ENCODE measurements at places on chromosomes 3 and 15.

DNA sequence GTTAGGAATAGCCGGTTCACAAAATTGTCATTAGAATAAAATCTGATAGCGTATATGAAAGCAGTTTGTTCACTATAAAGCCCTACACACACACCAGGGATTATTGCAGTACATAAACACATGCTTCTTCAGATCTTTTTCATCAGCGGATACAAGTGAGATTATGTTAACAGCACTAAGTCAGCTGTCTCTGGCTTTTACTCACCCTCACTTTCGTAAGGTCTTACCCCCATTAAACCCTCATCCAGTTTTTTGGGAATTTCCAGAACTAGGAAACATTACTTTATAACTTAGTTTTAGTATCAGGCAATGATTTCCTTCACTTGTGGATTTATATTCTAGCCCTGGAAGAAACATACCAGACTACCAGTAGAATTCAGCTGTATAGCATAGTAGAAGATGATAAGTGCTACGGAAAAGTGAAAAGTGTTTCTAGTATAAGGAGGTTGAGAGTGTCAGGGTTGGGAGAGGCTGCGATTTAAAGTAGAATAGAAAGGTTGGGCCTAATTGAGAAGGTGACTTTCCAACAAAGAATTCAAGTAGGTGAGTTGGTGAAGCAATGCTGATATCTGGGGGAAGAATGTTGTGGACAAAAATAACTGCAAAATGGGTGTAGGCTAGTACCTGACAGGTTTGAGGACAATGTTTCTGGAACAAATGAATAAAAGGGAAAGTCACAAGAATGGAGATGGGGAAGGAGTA is 22.7 kb downstream of the TMEM207 start:
- no peak for DNase-seq

GRCh38 chr3:10140996-10141546 is 507 bp upstream of the VHL start:
- DNase-seq = no peak

- no peak for DNase-seq
Measured at GRCh38 chr15:83018436-83018835, 7.0 kb upstream of the C15orf40 start.

GRCh38 chr3:46884929-46885328 is 7.4 kb downstream of the PTH1R start:
- DNase-seq = no peak

DNA sequence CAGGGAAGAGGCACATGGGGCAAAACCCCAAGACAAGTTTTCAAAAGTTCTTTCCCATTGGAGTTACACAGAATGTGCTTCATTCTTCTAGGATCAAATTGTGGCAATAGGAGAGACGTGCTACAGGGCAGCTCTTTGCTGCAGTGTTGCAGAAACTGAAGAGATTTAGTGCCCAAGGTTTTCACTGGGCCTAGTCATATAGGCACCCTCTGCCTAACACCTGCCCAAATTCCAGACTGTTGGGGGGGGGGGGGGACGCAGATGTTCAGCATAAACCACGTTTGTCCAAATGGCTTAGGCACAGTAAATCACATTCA is 346.8 kb upstream of the ZNF717 start:
- no peak for DNase-seq

DNA sequence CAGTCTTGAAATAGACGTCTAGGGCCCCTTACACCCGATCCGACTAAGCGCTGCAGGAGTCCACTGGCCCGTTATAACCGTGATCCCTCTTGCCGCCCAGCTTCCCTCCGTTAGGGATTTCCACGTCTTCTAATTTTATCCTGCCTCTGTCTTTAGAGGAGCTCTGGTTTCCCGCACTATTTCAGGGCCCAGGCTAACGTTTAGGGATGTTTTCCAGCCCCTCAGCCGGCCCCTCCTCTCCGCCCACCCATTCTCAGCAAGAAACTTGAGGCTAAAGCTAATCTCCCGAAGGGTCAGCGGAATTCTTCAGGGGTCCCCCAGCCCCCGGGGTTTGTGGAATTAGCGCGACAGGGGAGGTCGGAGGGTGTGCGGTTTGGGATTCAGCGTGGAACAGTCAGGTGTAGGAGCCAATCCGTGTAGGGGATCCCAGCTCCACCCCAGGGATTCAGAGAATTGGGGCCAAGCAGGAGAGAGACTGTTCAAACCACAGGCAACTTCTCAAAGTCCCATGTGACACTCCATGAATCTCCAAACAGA is 1.6 kb downstream of the PTX3 start:
- no peak for DNase-seq

DNA sequence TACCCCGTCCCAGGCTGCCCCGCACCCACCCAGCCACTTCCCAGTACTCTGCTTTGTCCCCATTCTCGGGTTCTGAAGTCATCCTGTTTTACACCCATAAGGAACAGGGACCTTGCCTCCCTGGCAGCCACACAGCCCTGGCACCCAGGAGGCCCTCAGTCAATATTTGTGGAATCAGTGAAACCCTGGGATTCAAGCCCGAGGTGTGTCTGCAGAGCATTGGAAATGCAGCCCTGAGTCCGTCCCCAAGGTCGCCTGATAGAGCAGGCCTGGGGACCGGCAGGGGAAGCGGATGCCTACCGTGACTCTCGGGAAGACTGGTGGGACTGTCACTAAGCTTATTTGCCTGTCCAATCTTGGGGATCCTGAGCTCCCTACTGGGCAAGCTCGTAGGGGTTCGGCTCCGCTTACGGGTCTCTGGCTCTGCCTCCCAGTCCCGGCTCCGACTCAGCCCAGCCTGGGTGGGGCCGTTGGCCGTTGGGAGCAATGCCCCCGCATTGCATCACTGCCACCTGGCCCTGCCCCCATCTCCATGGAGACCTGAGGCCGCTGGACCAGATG is 64.4 kb upstream of the TAMM41 start:
- no peak for DNase-seq

DNA sequence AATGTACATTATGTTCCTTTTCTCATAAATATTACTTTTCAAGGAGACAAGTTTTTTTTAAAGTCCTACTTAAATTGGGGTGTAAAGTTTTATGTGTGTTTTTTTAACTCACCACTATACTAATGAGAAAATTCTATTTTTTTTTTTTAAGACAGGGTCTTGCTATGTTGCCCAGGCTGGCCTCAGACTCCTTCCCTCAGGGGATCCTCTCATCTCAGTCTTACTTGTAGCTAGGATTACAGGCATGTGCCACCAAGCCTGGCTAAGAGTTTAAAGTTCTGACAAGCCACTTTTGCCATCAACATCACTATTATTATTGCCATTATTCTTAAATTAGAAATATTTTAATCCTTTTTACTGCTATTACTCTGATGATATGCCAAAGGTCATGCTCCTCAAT is 7.7 kb downstream of the TSPAN3 start:
- DNase-seq = no peak

- no peak for DNase-seq
Measured at GRCh38 chr3:64431526-64432091, 206.3 kb upstream of the PRICKLE2 start.

DNA sequence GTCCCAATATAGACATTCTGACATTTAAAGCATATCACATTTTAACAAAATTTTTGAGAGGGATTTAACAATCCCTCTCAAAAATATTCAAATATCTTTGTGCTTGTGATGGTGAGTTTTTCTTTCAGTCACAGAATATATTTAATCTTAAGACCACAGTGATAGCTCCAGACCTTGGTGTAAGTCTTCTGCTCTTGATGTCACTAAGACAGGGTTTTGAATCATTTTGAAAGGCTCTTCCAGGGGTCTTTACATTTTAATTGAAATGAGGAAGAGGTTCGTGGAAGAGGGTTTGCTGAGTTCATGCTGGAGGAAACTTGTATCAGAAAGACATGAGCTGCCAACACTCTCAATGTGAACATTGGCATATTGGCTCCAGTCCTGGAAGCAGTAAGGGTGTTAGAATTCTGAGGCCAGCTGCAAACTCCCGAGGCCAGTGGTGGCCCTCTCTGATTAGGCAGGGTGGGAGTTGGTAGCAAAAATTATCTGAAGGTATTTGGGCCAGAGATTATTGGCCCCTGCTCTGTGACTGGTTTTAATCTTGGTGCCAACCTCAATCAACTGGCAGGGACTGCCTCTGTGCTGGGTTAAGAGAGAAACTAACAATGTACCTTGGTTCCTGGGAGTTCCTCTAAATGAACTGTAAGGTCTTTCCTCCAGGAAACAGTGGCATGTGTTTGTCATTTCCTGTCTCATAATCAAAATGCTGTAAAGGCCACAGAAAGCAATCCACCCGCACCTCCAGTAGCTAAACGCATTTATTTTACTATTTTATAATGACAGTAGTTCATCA is 5.3 kb downstream of the POU1F1 start:
- DNase-seq = no peak

- no peak for DNase-seq
Measured at GRCh38 chr3:150147776-150148175, 177.1 kb upstream of the PFN2 start.

GRCh38 chr3:186510374-186511079 is 33.7 kb downstream of the CRYGS start:
- no peak for DNase-seq
